ENCODE measurements at places on chromosomes 16 and 17.

- no peak for DNase-seq
Observed at GRCh38 chr16:83878838-83879237, 20.1 kb upstream of the MLYCD start.

DNA sequence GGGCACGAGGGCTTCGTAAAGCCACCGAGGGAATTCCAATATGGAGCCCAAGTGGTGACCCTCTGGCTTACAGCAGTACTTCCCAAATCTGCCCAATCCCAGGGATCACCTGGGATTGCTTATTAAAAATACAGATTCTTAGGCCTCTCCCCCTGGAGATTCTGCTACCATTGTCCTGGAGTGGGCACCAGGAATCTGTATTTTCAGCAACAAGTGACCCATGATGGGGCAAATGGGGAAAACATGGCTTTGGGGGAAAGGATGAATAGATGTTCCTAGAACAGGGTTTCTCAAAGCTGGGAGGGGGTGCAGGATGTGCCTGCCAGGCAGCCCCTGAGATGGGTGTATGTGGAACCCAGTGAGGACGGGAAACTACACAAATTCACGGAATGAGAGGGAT, 40.6 kb downstream of the EMP2 start:
- DNase-seq: no peak

DNA sequence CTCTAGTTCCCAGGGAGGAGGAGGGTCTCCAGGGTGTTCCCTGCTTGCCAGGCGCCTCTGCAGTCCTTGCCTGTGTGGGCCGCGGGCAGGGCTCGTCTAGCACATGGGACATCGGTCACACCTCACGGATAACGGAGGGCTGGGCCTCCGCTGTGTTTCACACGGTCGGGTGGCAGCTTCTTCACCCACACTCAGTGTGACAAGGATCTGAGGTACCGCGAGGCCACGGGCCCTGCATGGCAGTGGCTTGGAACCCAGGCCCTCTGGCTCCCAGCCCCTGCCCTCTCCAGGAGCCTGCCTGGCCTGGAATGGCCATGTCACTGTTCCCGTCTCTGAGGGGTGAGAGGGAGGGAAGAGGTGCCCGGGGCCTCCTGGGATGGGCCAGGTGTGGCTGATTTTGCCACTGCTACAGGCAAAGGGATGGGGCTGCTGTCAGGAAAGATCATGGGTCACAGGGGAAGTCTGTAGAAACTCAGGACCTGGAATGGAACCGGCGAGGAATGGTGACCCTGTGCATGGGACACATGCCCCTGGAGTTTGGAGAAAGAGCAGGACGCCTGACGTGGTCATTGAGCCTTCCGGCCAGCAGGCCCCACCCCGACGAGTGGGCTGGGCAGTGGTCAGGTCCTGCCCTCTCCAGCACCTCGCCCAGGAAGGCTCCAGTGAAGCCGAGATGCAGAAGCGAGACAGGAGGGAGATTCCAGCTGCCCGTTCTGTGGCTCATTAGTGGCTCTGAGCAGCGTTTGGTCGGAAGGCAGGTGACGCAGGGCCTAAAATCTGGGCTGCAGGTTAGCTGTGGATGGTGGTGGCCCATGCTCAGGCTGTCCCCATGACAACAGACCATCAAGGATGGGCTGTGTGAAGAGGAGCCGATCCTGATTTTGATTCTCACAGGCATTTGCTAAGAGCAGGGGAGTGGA, 76.5 kb upstream of the GSE1 start:
- no peak for DNase-seq

DNA sequence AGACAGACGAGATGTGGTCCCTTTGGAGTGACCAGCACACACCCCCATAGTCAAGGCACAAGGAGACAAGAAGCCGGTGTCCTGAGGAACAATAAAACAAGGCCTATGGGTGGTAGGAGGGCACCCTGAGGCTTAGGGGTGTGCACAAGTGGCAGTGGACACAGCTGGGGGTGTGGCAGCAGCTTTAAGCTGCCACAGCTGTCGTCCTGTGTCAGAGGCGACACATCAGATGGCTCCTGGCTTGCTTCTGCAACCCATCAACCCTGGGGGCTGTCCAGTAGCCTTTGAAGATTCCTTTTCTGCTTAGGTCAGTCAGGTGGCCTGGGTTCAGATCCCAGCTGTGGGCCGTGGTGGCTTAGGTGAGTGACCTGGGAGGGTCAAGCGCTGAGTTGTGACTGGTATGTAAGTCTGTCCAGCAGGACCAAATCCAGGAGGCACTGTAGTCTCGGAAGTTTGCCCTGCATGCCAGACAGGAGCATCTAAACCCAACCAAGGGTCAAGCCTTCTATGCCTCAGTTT, 15.8 kb downstream of the DRC3 start:
- no peak for DNase-seq

DNA sequence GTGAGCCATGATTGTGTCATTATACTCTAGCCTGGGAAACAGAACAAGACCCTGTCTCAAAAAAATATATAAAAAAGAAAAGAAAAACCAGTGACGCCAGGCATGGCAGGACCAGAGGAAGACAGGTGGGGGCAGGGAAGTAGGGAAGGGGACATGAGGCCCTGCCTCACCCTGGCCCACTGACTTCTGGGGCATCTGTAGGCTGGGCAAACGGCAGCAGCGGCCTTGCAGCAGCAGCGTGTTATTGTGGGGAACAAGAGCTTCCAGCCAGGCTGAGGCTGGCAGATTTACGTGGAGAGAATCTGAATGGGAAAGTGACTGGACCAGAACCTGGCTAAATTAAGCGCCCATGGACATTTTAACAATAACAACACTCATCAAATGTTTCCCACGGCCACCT, 19.4 kb downstream of the CMTM4 start:
- no peak for DNase-seq

- DNase-seq: no peak
Observed at GRCh38 chr17:19244781-19245180, 7.6 kb downstream of the EPN2 start.

GRCh38 chr16:50917950-50918703, 176.2 kb downstream of the CYLD start:
- no peak for DNase-seq

DNA sequence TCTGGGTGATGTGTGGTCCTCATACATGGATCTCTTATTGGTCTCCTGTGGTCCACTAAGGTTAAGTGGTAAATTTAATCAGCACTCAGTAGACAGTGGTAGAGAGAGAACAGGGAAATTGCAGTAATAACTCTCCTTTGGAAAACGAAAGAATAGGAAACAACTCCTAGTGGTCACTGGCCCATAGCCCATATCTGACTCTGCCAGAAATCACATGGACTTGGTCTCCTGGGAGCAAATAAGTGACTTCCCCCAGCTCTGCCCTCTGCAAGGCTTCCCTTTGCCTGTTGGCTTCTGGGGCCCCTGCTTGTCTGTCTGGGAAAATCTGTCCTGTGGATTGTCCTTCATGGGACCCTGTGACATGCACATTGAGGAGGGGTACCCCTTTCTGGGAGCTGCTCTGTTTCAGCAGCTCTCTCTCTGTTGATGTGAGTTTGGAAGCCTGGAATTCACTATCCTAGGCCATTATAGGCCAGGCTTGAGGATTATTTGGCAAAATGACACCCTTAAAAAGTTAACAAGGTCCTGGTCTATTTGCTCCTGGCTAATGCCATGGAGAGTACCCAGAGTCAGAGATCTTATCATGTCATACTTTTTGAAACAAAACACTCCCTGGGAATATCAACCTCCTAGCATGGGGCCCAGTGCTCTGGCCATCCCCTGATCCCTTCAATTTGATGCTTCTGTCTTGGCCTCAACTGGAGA, 58.0 kb upstream of the HNF1B start:
- DNase-seq: no peak

GRCh38 chr17:64497565-64498035, 746 bp upstream of the POLG2 start:
- DNase-seq: no peak

DNA sequence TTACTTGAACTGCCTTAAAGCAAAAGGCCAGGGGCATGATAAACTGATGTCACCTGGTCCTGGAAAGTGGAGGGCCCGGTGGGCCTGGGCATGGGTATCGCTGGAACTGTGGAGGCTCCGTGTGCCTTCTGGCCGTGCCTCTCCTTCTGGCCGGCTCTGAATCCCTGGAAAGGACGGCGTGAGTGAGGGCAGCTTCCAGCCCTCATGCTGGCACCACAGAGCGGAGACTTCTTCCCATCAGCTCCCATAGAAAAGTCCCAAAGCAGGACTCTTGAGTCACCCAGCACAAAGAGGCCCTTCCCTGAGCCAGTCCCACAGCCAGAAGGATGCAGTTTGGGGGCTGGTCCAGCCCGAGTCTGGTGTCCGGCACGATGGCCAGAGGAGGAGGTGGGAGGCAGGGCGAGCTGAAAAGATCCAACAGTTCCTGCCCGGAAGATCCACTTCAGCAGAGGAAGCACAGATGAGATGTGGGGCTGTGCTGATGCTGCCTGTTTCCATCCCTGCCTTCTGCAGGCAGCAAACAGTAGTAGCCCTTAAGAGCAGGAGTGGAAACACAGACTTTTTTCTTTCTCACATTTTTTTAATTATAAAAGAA, 7.8 kb downstream of the GAA start:
- no peak for DNase-seq

- no peak for DNase-seq
Observed at GRCh38 chr16:81509404-81509803, 64.8 kb downstream of the CMIP start.

DNA sequence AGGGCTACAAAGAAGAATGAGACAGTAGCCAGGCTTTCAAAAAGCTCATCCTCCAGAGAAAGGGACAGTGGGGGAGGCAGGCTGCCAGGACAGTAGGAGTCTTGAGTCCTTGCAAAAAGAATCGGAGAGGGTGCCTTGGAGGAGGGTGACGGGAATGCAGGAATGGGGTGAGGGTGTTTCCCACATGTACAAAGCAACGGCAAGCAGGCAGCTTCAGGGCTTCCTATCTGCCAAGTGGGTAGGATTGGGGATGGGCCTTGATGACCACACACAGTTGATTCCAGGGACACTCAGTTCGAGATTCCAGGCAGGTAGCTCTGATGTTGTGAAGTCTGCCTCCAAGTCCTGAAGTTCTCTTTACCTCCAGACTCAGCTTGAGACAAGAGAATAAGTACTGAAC, 54.4 kb downstream of the C17orf67 start:
- no peak for DNase-seq

GRCh38 chr16:75345711-75346110, 87.6 kb downstream of the CFDP1 start:
- DNase-seq: no peak

GRCh38 chr17:36936455-36937000, 747 bp upstream of the LHX1 start:
- no peak for DNase-seq

- peak; percentile 54 for DNase-seq
Observed at GRCh38 chr17:57622683-57623433, 122.2 kb downstream of the CCDC182 start.

GRCh38 chr17:57671667-57672632, 73.1 kb downstream of the CCDC182 start:
- peak; percentile 80 for DNase-seq

- no peak for DNase-seq
Observed at GRCh38 chr16:27579087-27579980, 29.4 kb downstream of the KATNIP start.

GRCh38 chr16:66431760-66432159, 4.7 kb downstream of the BEAN1 start:
- DNase-seq: no peak

DNA sequence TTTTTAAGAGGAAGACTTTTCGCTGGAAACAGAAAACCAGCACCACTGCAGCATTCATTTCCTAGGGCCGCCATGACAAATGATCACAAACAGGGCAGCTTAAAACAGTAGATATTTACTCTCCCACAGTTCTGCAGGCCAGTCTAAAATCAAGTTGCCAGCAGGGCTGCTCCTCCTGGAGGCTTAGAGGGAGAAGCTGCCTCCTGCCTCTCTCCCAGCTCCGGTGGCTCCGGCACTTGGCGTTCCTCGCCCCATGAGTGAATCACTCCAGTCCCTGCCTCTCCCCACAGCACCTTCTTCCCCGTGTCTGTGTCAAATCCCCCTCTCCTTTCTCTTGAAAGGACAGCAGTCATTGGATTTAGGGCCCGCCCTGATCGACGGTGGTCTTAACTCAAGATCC, 72.1 kb downstream of the SOCS1 start:
- no peak for DNase-seq

- DNase-seq: no peak
Observed at GRCh38 chr17:10799407-10799806, 4.5 kb downstream of the TMEM238L start.

DNA sequence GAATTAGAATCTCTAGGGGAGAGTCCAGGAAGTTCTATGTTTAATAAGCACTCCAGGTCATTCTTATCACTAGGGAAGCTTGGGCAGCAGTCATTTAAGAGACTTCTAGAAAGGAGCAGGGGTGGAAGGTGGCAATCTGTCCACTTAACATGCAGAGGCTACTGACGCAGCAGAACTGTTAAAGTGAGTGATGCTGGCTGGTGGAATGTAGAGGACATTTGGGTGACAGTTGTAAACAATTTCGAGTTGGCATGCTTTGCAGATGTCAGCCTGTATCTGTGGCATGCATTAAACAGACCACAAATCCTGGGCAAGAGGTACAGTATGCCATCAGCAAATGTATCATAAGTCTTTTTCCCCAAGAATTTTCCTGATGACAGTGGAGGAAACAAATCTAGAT, 40.5 kb upstream of the HS3ST3A1 start:
- no peak for DNase-seq

DNA sequence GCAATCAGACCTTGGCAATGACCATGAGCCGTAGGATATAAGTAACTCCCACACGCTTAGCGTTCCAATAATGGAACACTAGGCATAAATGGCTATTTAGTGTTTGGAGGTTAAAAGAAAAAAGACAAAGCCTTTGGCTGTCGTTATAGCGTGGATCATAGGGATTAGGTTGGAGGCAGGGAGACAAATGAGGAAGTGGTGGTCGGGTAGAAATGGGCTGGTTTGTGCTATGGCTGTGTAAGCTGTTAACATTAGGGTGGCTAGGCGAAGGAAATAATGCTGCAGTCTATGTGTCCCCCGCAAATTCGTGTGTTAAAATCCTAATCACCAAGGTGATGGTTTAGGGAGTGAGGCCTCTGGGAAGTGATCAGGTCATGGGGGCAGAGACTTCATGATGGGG, 120.4 kb upstream of the IRX6 start:
- no peak for DNase-seq

DNA sequence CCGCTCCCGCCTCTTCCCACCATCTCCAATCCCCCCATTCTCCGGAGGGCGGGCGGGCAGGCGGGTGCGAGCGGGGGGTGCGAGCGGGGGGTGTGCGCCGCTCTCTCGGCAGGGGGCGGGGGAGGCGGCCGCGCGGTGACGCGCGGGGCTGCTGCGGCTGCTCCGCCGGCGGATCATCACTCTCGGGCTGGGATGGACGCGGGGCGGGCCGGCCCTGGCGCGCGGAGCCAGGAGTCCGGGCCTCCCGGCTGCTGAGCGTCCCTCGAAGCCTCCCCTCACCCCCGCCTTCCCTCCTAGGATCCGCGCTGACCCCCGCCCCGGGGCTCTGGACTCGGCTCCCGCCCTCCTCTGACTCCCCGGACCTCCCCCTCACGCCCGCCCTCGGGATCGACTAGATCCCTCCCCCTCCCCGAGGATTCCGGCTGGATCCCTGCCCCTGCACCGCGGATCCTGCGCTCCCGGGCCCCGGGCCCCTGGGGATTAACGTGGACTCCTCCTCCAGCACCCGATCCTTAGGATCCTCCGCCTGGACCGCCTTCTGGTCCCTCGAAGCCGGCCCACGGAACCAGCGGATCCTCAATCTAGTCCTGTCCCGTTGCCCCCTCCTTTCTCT, 946 bp upstream of the TMEM256 start:
- peak; percentile 78 for DNase-seq
